Muscle of back (tissue), 13 donors: ENCODE measurements at places on chromosomes 5 and 9. TPM values are rescaled to one million over a fixed set of nuclear protein-coding genes. Genes with fewer than 3 reads are reported as not detected.

GRCh38 chr9:109775516-109775915, 4.5 kb upstream of the PALM2AKAP2 start:
- DNase-seq, result no peak

DNA sequence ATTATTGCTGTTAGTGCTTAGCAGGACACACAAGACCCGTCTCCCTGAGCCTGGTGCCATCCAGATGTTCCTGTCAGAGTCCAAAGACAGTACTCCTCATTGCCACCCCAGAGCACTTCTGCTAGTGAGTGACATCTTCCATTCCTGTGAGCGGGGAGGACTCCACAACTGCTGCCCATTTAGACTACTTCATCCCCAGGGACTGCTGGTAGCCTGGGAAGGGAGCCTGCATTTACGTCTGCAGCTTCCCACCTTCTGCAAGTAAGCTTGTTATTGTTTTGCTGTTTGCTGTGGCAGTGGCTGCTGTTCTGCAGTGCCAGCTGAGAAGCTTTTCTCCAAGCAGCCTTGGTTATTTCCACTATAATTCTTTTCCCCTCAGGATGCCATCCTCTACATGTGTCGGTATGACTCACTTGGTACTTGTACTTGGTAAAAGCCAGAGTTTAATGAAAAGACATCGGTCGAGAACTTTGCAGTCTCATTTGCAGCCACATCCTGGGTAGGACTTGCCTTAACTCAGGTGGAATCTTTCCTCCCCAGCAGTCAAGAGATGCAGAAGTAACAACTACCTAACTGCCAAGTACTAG, 10.6 kb upstream of the MAP1B start:
- no peak for DNase-seq

- DNase-seq, result no peak
Measured at GRCh38 chr5:41182666-41183065, 30.7 kb downstream of the C6 start.

GRCh38 chr9:121323449-121324151, 46.5 kb downstream of the STOM start:
- DNase-seq, result no peak

DNA sequence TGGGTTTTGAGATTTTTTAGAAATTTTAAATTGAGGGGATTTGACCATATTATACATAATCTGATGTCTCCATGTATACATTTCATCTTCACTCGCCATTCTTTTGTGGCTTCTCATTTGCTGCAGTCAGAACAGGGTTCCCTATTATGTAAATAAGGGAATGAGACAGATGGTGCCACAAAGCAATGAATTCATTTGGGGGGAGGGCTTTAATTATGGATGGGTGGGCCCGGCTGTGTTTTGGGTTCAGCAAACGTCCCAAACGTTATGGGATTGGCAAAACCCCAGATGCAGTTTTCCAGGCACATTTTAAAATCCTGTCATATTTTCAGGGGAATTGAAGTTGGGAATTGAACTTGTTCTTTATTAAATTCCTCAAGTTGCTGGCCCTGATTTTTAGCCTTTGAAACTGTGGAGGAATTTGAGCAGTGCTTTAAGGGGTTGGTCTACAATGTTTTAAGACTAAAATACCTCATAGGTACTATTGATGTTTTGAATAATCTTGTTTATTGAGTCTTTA, 558.5 kb upstream of the ZNF462 start:
- peak; percentile 34 for DNase-seq

GRCh38 chr9:126793686-126794417, 11.0 kb upstream of the ZBTB43 start:
- DNase-seq, result no peak

- DNase-seq, result no peak
Measured at GRCh38 chr9:4617752-4618151, 44.3 kb upstream of the PLPP6 start.

DNA sequence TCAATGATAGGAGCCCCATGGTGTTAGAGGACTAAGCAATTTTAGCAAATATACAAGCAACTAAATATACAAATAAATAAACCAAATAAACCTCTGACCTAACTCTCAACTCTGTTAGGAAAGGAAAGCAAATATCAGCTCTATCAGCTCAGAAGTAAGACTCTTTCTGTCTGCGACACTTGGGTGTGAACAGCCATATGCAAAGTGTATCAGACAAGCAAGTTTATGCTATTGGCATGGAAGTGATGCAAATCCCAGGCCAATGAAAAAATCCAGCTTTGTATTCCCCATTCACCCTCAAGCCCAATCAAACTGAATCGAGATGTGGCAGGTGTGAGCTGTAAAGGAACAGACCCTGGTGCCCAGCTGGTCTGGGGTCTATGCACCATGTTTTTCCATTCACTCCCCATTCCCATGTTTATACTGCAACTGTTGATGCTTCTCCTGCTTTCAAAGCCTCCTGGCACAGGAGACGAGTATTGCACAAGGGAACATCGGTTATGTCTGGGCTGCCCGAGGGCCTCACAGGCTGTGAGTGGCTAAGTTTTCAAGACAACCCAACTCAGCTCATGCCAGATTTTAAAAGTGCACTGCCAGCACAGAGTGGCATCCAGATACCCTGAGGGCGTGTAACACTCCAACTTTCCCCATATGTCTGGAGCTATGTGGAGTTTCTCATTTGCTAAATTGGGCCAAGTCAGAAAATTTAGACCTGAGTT, 73.1 kb downstream of the FEM1C start:
- no peak for DNase-seq

DNA sequence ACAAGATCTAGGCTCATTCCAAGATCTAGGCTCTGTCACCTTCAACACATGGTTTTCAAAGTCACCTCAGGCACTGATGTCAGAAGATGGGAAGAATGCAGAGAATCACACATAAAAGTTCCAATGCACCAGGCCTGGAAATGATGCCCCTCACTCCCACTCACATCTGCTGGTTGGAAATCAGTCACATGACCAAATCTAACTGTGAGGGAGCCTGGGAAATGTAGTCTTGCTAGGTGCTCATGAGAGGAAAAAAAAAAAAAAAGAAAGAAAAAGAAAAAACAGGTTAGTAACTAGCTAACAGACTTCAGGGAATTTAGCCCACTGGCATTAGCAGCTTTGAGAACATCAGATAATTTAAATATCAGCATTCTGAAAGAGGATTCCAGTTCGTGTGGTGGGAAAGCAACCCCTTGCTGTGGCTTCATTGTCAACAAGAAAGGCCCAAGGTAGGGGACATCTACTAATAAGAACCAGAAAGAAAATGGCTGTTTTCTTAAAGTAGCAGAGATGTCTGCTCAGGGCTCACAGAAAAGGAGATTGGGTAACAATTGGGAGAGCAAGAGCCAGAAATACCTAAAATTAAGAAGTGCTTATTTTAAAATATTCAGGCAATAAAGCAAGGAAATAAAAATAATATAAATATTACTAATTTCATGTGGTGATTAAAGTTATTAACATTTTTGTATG, 614.3 kb downstream of the ACTL7B start:
- DNase-seq, result no peak

GRCh38 chr5:79157305-79157704, 45.7 kb downstream of the BHMT start:
- no peak for DNase-seq

- DNase-seq, result no peak
Measured at GRCh38 chr9:127210851-127211730, 53.5 kb upstream of the GARNL3 start.

The C7 gene
- polyA plus RNA-seq, result 1.4 TPM

The SPINK7 gene
- not detected for polyA plus RNA-seq

The C9 gene
- 0.42 TPM for polyA plus RNA-seq

The RPS14 gene
- 2,509 TPM for polyA plus RNA-seq

The TUBB4B gene
- 125 TPM for polyA plus RNA-seq

The ACOT12 gene
- 0.20 TPM for polyA plus RNA-seq

The DPM2 gene
- 25.3 TPM for polyA plus RNA-seq

The GTF3C4 gene
- 13.1 TPM for polyA plus RNA-seq

The ECSCR gene
- polyA plus RNA-seq, result 40.7 TPM
